ENCODE measurements at places on chromosomes 16 and 17.
A peak's percentile ranks its signal among the peaks of the same experiment; 100 is the strongest.

DNA sequence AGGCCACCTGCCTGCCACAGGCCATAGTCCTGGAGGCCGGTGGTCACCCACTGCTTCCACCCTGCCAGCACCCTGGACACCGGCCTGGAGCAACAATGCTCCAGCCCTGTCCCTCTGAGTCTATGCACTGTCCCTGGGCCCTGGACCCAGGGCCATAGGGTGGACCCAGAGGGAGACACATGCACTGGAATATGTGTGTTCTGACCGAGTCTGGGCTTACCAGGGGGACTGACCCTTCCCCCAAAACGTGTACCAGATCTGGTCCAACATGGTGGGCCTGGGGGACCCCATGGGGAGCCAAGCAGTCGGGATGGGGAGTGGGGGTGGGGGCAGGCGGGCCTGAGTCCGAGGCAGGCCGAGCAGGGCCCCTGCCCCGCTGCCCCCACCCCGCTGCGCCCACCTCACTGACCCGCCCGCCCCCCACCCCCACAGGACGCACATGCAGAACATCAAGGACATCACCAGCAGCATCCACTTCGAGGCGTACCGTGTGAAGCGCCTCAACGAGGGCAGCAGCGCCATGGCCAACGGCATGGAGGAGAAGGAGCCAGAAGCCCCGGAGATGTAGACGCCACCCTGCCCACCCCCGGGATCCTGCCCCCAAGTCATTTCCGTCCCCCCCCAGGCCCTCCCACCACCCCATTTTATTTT is 357.4 kb downstream of the SEC14L1 start:
- DNase-seq = no peak

- DNase-seq = no peak
Observed at GRCh38 chr17:61579961-61580360, 11.1 kb downstream of the NACA2 start.

DNA sequence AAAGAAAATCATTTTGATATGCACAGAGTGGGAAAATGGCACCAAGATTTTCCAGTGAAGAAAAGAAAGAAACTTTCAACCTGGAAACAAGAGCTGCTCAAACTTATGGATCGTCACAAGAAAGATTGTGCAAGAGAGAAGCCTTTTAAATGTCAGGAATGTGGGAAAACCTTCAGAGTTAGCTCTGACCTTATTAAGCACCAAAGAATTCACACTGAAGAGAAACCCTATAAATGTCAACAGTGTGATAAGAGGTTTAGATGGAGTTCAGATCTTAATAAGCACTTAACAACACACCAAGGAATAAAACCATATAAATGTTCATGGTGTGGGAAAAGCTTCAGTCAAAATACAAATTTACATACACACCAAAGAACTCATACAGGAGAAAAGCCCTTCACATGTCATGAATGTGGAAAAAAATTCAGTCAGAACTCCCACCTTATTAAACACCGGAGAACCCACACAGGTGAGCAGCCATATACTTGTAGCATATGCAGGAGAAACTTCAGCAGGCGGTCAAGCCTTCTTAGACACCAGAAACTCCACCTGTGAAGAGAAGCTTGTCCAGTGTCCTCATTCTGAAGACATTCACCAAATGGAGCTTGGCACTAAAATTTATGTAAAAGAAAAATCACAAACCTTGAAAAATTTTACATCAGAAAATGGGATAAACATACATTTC is 12.2 kb downstream of the ZNF75A start:
- DNase-seq = no peak

DNA sequence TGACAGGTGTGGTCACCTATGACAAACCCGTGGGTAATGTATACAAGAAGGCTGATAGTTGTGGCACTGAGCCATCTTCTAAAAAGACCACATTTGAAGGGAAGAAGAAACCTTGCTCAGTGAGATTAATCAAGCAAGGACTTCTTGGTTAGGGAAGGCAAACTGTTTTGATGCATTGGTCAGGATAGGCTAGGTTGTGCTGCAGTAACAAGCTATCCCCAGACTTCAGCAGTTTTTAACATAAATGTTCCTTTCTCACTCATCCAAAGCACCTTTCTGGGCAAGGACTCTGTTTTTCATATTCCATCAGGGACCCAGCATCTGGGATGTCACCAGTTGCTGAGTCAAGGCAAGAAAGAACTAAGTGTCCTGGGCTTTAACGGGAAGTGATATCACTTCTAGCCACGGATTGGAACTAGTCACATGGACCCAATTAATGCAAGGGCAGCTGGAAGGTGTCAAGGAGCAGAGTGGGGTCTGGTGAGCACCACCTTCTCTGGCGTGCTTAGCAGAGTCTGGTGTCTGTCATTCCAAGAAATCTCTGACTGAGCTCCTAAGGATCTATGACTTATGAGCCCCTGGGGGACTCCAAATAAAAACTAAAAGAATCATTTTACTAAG is 52.0 kb upstream of the CCL2 start:
- DNase-seq = no peak

DNA sequence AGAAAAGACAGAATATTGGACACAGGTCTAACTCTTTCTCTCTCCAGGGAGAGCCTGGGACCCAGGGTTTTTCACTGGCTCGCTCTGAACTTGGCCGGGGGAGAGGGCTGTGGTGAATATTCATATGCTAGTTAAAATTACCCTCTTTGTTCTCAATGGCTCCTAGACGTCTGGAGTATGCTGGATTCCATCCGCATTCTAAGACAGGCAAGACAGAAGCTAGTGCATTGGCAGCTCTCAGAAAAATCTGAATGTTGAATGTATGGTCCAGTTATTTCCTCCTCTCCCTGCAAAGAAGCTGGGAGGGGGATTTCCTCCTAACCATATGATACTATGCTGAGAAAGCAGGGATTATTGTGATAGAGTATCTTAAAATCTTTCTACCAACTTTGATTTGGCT is 5.6 kb upstream of the KRT34 start:
- no peak for DNase-seq

GRCh38 chr16:2250652-2251295 is 613 bp downstream of the ECI1 start:
- no peak for DNase-seq

DNA sequence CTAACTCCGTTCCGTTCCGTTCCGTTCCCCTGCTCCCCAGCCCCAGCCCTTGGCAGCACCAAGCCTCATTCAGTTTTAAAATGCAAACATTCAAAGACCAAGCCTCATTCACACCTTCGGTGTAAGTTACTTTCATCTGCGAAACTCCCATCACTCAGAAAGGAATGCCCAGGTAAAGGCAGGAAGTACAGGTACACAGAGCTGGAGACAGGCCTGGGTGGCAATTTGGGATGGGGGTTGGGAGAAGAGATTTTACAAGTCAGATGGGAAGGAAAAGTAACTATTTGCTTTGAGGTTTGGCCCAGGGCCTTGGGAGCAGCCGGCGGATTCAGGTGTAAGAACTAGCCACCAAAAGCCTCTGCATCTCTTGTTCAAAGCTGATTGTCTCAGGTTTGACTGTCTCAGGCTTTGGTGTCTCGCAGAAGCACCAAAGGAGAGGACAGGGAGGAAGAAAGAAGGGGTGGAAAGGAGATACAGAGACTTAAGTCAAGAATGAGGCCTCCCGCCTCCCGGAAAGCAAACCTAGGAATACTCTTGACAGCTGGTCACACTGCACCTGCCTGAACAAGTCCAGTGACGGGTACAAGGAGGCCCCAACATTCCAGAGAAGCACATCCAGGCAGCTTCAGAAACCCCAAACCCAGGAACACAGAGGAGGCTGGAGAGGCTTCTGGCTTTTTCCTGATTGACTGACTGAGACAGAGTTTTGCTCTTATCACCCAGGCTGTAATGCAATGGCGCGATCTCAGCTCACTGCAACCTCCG is 54.7 kb downstream of the NXN start:
- no peak for DNase-seq

- no peak for DNase-seq
Observed at GRCh38 chr16:72427783-72428331, 255.9 kb upstream of the PMFBP1 start.

GRCh38 chr16:9107025-9107970 is 15.9 kb downstream of the HAPSTR1 start:
- no peak for DNase-seq

GRCh38 chr17:49787884-49788477 is 500 bp upstream of the KAT7 start:
- peak; percentile 52 for DNase-seq

- DNase-seq = no peak
Observed at GRCh38 chr16:81717662-81718189, 61.4 kb upstream of the PLCG2 start.

GRCh38 chr17:68435876-68436842 is 21.1 kb downstream of the WIPI1 start:
- DNase-seq = peak; percentile 83

- no peak for DNase-seq
Observed at GRCh38 chr16:85366031-85366763, 246.9 kb upstream of the GSE1 start.

- DNase-seq = no peak
Observed at GRCh38 chr16:79430191-79430678, 170.3 kb downstream of the MAF start.

DNA sequence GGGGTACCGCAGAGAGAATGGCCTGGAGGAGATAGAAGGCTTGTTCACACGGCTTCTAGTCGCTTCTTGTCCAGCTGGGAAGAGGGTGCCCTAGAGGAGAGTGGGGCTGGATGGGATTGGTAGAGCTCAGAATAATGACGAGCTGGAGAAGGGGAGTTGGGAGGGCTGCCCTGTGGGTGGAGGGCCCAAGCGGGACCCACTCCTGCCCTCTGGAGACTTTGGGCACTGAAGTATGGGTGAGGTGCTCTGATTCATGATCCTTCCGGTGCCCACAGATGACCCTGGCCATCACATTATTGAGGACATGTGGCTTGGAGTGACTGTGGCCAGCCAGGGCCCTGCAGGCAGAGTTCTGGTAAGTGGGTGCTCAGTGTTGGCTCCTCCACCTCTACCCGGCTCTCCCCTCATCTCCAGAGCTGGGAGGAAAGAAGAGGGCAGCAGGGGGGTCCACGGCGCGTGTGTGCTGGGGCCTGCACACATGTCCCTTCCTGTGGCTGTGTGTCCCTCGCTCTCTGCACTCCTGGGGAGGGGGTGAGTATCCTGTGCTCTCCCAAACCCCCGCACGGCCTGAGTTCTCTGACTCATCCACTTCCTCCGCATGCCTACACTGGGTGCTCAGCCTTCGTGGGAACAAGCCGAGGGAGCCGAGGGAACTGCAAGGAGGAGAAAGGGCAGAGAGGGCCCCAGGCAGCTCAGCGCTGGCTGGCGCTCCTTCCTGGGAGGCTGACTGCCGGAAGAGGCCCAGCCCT is 8.5 kb downstream of the ITGA3 start:
- no peak for DNase-seq

DNA sequence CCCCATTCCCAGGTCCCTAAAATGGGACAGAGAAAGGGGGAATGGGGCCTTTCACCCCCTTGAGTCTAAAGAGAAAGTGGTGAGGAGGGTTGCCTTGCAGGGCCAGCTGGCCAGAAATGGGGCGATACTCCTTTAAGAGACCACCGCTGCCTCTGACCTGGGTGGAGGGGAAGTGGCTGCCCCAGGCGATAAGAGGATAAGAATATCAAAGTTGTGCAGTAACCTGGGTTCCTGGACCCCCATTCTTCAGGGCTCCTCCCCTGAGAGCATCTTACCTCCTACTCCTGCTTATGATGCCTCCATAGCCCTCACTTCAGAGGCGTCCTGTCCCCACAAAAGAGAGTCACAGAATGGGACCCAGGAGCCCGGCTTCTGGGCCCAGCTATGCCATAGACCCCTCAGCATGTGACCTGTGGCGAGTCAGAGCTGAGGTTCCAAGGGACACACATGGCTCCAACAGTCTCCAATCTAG is 5.2 kb upstream of the TSPOAP1 start:
- DNase-seq = peak; percentile 31

GRCh38 chr17:37174205-37174604 is 201.6 kb upstream of the C17orf78 start:
- no peak for DNase-seq

DNA sequence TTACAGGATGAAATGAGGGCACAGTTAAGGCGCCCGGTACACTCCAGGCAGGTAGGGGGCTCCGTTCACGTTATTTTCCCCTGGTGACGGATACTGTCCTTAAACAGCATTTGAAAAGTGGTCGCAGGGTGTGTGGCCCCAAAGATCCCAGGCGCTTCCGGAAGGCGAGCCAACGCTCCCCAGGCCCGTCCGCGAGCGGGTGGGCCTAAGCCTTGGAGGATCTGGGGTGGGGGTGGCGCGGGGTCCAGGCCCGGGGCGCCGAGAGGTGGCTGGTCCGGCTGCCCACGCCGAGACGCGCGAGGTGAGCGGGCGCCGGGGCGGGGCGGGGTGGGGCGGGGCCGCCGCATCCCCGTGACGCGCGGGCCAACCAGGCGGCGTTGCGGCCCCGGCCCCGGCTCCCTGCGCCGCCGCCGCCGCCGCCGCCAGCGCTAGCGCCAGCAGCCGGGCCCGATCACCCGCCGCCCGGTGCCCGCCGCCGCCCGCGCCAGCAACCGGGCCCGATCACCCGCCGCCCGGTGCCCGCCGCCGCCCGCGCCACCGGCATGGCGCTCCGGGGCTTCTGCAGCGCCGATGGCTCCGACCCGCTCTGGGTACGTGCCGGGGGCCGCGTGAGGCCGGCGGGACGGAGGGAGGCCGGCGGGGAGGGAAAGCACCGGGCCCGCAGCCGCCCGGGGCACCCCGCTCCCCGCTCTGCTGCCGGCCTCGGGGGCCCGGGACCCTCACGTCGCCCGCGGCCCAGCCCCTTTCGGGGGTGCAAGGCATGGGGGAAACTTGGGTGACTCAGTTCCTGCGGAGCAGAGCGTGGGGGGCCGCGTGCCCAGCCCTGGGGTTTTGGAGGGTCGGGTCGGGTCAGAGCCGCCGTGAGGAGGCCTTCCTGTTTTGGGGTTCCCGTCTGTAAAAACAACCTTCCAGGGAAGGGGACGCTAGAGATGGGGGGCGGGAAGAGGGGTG is at the start of gene ABCC1:
Gene ABCC1 (plus strand): TSS at position 407 of the 951 bp plus-strand sequence. CDS start 136 bp downstream, at position 543.
- peak; percentile 75 for DNase-seq

GRCh38 chr17:60158751-60159478 is 9.1 kb downstream of the CA4 start:
- DNase-seq = no peak

GRCh38 chr17:1158879-1159278 is 20.9 kb downstream of the ABR start:
- no peak for DNase-seq

- DNase-seq = no peak
Observed at GRCh38 chr17:13931800-13932460, 137.4 kb upstream of the COX10 start.

DNA sequence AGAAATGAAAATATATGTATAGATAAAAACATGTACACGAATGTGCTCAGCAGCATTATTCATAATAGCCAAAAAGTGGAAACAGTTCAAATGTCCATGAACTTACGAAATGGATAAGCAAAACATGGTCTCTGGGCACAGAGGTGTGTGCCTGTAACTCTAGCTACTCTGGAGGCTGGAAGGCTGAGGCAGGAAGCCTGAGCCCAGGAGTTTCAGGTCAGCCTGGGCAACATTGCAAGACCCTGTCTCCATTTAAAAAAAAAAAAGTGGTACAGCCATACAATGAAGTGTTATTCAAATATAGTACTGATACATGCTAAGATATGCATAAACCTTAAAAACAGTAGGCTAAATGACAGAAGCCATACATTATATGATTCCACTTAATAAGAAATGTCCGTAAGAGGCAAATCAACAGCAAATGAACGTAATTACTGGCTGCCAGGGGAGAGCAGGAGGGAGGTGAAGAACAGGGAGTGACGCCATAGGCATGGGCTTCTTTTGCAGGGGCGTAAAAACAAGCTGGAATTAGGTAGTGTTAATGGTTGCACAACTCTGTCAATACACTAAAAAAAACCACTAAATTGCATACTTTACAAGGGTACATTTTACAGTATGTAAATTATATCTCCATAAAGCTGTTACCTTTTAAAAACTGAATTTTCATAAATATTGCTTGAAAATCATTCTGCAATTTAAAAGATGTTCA is 87.2 kb upstream of the PLEKHM1 start:
- no peak for DNase-seq

GRCh38 chr17:58415371-58416055 is 1.8 kb downstream of the RNF43 start:
- DNase-seq = no peak
